Activated CD4-positive, alpha-beta T cell treated with anti-CD3 and anti-CD28 coated beads for 1 hour (primary cell): ENCODE measurements at places on chromosomes 12 and 14.

DNA sequence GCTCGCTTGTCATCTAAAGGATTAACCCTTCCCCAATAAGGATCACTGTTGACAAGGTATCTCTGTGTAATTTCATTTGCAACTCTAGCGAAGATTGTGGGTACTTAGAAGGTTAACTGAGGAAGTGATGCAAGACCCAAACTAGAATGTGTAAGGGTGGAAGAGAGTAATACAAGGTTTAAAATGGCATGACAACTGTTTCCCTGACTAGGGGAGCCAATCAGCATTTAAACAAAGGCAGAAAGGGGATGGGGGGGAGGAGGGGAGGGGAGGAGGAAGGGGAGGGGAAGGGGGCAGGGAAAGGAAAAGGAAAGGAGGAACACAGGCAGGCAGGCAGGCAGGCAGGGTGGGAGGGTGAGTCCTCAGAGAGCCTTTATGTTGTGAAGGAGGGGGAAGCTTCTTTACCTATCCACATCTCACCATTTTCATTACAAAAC lies 31.1 kb downstream of the NRDE2 start:
- DNase-seq = no peak

DNA sequence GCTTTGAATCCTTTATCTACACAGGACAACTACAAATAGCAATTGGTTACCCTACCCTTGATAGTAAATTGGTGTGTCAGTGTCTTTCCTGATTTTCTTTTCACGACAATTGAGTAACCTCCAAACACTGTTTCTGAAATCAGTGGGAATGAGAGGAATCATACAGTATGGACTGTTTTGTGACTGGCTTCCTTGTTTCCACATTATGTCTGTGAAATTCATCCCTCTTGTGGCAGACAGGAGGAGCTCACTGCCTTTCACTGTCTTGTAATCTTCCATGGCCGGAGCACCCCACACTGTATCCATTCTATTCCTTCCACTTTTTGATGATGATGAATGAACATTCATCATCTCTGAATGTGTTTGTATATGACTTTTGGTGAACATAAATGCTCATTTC lies 164.0 kb upstream of the PZP start:
- no peak for DNase-seq

- no peak for DNase-seq
Measured at GRCh38 chr12:31732926-31733548, 4.2 kb upstream of the AMN1 start.

DNA sequence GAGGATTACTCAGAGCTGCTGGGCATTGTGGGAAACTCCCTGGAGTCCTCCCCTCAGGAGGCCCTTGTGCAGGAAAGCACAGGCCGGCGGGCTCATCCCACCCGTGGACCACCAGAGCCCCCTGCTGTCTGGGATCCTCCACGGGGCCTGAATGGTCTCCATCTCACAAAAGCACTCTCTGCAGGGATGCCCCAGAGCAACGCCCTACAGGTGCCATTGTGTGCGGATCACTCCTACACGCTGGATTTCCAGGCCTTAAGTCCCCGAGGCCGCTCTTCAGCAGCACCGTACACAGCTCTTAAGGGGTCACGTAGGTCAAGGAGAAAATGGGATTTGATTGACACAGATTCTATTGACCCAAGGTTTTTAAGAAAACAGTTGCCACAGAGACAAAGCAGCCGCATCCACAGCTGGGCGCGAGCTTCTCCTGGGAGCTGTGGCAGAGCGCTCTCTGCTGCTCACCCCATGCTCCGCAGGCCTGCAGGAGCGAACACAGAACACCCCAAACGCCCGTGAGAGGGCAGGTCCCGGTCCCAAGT lies 36.7 kb upstream of the RIMBP2 start:
- no peak for DNase-seq

DNA sequence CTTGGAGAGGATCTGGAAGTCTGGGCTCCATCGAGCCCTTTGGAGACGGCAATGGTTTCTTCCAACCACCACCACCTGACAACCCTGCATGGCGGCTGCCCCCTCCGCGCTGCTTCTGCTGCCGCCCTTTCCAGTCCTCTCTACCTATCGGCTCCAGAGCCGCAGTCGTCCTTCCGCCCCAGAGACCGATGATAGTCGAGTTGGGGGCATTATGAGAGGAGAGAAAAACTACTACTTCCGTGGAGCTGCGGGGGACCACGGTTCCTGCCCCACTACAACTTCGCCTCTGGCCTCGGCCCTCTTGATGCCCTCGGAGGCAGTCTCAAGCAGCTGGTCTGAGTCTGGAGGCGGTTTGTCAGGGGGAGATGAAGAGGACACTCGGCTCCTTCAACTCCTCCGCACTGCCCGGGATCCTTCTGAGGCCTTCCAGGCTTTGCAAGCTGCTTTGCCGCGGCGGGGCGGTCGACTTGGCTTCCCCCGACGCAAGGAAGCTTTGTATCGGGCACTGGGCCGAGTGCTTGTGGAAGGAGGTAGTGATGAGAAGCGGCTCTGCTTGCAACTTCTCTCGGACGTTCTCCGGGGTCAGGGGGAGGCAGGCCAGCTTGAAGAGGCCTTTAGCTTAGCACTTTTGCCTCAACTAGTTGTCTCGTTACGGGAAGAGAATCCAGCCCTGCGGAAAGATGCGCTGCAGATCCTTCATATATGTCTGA lies 499 bp downstream of the TOGARAM1 start:
- DNase-seq = no peak

GRCh38 chr12:49761677-49762467 lies 20.5 kb downstream of the TMBIM6 start:
- DNase-seq = no peak

DNA sequence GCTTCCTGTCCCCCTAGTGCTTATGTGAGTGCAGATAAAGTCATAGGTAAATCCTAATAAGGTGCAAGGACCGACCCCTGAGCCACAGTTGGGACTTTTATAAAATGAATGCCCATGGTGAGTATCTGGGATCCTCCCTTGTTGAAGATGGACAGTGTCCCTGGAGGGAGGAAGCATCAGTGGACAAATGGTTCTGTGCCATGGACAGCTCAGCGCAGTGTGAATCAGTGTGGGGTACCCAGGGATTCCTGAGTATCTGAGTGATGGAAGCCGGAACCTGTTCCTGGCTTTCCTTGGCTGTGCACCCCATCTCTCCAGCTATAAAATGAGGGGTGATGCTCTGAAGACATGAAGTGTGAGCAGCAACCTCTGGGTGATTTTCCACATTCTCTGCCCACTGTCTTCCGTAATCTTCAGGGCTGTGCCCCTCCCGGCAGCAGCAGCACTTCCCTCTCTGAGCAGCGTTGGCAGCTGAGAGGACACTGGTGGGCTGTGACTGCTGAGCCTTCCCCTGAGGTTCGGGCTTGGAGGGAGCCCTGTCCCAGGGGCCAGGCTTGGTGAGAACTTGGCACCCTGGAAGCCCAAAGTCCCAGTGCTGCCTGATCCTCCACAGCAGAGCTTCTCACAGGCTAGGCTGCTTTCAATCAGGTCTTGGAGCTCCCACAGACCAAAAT lies 25.0 kb downstream of the VCPKMT start:
- DNase-seq = no peak

DNA sequence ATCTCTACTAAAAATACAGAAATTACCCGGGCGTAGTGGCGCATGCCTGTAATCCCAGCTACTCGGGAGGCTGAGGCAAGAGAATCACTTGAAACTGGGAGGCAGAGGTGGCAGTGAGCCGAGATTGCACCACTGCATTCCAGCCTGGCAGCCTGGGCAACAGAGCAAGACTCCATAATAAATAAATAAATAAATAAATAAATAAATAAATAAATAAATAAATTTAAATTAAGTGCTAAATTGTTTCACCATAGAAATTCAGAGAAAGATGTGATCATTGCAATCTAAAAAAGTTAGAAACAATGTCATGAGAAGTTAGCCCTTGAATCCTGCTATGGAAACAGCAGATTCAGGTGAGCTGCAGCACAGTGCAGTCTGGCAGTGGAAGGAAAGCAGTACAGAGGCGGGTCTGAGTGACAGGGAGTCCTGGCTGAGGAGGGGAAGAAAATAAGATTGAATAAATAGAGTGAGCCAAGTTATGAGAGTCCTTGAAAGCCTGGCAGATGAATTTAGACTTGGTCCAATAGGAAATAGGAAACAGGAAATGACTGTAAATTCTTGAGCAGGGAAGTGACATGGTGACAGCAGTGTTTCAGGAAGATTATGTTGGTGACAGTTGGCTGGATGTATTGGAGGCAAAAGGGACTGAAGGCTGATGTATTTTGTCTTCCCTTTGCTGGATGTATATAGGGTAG lies 241.5 kb downstream of the GXYLT1 start:
- no peak for DNase-seq

- no peak for DNase-seq
Measured at GRCh38 chr12:107107381-107107780, 14.0 kb upstream of the CRY1 start.

DNA sequence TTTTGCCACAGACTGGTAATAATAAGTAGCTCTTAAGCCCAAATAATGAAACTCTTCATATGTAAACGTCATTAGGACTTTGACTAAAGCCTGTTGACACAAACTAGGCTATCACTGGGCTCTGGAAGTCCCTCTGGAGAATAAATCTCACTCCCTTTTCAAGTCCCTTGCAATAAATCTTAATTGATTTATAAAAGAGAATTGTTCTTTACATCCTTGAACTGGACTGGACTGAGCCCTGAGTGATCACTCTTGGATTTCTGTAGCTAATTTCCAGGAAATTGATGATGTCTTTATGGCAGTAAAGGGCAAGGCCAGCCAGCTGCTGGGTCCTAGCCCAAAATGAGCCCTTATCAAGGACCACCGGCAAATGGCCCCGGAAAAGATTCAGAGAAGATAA lies 1162.7 kb downstream of the BCL11B start:
- DNase-seq = no peak

- DNase-seq = no peak
Measured at GRCh38 chr12:46134205-46134811, 134.5 kb downstream of the SLC38A1 start.

DNA sequence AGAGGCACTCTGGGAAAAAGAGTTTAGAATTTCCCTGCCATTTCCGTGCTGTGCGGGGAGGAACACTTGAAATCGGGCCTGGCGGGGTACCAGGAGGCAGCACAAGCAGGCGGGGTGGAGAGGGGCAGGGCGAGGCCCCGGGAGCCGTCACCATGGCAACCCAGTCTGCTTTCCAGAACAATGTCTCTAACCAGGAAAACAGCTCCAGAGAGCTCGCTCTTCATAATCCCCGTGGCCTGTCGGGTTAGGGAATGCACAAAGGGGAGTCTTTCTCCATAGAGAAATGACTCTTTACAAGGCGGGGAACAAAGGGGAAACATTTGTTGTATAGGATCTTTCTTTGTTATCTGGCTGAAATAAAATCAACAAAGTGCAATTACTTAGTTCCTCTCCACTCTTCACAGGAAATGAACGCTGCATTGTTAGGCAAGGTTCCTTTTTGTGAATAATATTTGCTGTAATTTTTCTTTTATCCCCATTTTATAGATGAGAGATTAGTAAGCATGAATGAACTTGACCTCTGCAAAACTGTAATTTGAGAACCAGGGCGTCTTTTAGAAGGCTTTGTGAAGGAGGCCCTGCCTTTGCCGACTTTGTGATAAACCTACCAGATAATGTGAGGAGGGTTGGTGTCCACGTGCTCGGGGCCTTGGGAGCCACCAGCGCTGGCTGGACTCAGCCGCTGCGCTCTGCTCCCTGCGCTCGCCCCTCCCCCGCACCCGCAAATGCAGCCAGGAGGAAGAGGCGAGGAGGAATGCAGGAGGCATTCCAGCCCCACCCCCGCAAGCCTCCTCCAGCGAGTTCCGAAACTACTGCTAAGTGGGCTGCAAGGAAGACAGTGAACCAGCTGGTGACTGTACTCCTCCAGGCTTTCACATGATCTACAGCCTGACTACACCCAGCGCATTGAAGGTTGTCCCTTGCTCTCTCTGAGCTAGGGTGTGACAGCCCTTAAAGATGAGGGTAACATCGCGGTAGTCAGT lies 105.2 kb upstream of the ATF7IP start:
- DNase-seq = no peak

DNA sequence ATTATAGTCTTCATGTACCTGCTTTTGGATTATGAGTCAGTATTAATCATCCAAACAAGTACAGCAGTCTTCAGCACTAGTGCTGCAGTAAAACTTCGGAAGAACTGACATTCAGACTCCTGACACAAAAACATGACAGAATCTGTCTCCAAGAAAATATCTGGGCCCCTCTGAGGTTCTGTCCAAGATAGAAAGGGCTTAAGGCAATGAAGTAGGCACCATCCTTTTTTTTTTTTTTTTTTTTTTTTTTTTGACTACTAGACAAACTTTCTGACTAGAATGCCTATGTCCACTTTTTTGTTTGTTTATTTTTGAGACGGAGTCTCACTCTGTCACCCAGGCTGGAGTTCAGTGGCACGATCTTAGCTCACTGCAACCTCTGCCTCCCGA lies 112.5 kb downstream of the MED13L start:
- DNase-seq = no peak

DNA sequence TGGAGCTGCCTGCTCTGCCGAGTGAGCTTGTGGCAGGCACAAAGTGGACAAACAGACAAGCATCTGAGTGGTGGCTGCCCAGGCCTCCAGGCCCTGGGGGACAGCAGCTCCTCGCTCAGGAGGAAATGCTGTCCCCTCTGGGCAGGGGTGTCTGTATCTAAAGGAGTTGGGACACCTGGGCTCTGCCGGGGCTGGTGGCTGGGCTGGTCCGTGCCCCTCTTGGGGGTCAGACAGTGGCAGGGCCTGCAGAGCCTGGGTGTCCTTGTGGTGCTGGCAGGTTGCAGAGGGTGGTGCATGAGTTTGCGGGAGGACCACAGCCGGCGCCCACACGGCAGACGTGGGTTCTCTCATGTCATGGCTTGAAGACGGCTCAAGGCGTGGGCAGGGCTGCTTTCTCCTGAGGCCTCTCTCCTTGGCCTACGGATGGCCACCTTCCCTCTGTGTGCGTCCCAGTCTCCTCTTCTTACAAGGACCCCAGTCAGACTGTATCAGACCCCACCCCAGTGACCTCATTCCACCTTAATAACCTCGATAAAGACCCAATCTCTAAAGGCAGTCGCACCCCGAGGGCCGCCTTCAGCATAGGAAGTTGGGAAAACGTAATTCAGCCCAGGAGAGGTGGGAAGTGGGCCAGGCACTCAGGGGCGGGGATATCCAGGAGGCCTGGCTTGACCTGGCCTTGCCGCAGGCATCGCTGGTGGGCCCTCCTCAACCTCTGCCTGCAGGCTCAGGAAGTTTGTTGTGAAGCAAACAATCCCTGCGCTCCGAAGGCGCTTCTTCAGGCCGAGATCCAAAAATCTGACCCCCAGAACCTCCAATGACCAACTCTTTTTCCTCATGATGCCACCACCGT lies 110.0 kb downstream of the KIF26A start:
- peak; percentile 2 for DNase-seq

GRCh38 chr12:12548713-12549112 lies 13.9 kb downstream of the DUSP16 start:
- DNase-seq = no peak
